CD4-positive, alpha-beta T cell (primary cell): ENCODE measurements at places on chromosomes 12 and 14.
A peak's percentile ranks its signal among the peaks of the same experiment; 100 is the strongest.

- DNase-seq: no peak
These were observed 523 bp upstream of the SLC6A15 start for GRCh38 chr12:84913129-84913515.

GRCh38 chr12:59904874-59905521 is 309.2 kb downstream of the SLC16A7 start:
- no peak for DNase-seq

DNA sequence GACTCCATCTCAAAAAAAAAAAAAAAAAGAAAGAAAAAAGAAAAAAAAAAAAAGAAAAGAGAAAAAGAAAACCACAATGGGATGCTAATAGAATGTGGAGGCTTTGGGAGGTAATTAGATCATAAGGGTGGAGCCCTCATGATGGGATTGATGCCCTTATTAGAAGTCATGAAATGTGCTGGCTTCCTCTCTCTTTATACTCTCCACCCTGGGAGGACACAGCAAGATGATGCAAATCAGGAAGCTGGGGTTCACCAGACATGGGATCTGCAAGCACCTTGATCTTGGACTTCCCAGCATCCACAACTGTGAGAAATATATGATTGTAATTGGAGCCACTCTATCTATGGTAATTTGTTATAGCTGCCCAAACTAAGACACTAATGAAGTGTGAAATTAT is 13.4 kb upstream of the DRAM1 start:
- no peak for DNase-seq

- DNase-seq: no peak
These were observed 32.5 kb upstream of the LALBA start for GRCh38 chr12:48602192-48602989.

DNA sequence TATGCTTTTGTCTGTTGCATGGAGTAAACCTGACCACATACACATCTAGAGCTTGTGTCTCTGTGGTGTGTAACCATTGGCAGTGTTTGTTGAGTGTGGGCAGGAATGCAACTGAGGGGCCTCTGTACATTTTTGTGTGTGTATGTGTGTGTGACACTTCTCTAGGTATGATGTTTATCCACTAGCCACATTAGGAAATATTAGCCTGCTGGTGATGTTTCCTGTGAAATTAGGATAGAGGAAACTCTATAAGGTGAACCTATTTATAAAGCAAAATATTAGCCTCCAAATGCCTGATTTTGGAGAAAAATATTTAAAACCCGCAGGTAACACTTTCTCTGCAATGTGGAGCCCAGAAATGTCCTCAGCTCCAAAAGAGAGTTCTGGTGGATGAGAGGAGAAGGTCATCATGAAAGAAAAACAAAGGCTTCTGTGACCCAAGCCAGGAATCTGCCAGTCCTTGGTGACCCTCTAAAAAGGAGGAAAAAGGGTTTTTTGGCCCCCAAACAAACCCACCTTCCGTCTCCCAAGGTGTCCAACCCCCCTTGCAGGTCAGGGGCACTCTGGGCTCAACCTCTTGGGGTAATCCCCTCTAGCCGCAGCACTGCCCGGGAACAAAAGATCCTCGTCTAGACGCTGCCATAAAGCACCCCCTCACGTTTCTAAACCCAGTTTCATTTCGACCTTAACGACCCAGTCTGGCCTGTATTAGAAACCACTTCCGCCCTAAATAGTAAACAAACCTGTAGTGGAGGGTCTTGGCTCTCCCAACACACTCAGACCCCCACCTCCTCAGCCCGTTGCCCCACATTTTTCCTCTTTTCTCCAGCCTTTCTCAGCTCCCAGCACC is 3.1 kb upstream of the HOTAIR start:
- no peak for DNase-seq

GRCh38 chr14:50594577-50595316 is 34.8 kb downstream of the ATL1 start:
- DNase-seq: no peak

GRCh38 chr12:110281549-110282299 is 677 bp downstream of the ATP2A2 start:
- peak; percentile 50 for DNase-seq

DNA sequence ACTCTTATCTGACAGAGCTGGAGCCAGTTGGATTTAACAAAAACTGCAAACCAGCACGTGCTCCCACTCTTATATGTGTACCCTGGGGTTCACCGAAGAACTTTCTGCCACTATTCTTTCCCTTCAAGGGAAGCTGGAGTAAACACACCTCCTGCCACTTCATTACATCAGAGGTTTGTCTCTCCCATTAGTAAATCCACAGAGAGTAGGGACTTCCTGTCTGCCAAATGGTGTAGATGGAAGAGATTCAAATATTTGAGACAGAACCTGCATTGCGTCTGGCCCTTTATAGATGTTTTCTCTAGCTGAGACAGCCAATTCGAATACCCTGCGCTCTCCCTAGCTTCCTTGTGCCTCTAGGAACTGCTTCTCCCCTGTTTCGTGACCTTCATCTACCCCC is 29.1 kb upstream of the AEBP2 start:
- DNase-seq: no peak

- DNase-seq: no peak
These were observed 27.1 kb upstream of the PLD4 start for GRCh38 chr14:104897330-104898194.

DNA sequence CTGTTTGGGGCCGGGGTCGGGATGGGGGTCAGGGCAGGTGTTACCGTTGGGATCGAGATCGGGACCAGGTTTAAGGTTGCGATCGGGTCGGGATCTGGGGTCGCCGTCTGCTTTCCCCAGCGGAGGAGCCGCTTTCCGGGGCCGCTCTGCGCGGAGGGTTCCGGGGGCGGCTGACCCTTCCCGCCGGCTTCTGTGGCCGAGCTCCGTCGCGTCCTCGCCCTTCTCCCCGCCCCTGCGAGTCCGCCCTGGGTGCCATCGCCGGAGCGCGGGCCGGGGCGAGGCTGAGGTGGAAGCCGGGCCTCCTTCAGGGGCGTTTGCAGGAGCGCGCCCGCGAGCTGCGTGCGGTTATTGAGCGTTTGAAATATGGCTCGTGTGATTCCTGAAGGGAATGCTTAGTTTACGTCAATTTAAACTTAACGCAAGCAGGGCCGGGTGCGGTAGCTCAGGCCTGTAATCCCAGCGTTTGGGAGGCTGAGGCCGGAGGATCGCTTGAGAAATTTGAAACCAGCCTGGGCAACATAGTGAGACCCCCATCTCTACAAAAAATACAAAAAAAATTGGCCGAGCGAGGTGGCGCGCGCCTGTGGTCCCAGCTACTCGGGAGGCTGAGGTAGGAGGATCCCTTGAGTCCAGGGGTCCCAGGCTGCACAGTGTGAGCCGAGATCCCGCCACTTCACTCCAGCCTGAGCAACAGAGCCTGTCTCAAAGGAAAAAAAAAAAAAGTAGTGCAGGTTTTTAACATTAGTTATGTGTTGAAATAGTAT is 620 bp downstream of the PGAM5 start:
- DNase-seq: peak; percentile 6

DNA sequence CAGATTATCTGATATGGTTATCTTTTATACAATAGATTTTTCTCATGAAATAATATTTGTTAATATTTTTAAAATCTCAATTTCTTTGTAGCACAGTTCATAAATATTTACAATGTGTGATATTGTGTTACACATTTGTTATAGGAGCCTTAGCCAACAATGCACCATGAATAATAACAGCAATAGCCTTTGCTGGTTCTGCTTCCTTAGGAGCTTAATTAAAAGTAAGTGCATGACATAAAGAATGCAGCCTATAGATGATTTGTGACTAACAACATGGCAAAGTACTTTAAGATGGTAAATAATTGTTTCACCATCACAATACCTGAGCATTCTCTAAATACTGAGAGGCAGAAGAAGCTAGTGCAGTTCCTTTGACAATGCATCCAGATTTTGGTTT is 156.3 kb upstream of the RASSF8 start:
- DNase-seq: no peak

DNA sequence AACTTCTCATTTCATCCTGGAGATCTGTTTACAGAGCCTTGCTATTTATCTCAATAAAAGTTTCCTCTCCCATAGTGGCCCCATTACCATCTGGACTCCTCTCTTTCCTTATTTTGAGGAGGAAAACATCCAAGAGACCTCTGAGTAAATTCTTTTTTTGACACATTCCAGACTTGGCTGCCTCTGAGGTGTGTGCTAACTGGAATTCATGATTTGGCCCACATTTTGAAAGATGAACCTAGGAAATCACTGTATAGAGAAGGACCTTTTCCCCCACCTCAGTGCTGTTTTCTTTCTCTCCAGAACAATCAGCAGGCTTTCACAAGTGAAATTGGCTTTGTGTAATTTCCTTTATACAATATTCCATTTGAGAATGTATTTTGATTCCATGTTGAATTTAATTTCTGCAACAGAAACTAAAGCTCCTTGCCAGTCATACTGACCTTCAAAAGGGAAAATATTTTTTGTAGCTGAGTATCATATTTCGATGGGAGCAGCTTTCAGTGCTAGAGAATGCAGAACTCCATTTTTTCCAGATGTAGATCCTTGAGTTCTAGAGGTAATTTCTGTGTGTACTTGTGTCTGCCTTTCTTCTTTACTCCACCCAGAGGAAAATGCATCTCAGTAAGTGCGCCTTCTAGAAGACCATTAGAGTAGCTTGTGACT is 244.9 kb upstream of the RGS6 start:
- no peak for DNase-seq

GRCh38 chr14:81400852-81401251 is 728 bp upstream of the STON2 start:
- peak; percentile 45 for DNase-seq

- no peak for DNase-seq
These were observed 58.5 kb downstream of the TMTC2 start for GRCh38 chr12:82745063-82745674.

GRCh38 chr14:55130196-55130550 is 1.1 kb downstream of the LGALS3 start:
- no peak for DNase-seq

DNA sequence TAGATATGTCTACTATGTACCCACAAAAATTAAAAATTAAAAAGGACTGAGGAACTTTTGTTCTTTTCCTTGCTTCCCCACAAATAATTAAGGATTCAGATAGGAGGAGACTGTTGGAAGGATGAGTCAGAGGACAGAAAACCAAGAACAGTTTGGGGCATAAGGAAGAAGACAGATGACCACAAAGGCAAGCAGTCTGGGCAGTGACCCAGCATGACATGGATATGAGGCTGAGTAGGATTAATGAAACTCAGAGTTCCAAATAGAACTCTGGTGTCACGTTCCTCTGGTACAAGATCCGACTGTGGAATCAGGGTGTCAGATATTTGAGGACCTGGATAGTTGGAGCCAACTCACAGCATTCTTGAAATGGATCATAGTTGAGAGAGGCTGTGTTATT is 89.3 kb upstream of the SLC38A4 start:
- no peak for DNase-seq

GRCh38 chr12:117033382-117034221 is 65.6 kb downstream of the TESC start:
- DNase-seq: no peak
